Testis (tissue), 5 donors: ENCODE measurements at places on chromosomes 11 and 22.

GRCh38 chr11:61103851-61104423, 1.6 kb downstream of the CD5 start:
- DNase-seq = no peak

- DNase-seq = no peak
These were observed 1.3 kb downstream of the LRP5 start for GRCh38 chr11:68313574-68314202.

DNA sequence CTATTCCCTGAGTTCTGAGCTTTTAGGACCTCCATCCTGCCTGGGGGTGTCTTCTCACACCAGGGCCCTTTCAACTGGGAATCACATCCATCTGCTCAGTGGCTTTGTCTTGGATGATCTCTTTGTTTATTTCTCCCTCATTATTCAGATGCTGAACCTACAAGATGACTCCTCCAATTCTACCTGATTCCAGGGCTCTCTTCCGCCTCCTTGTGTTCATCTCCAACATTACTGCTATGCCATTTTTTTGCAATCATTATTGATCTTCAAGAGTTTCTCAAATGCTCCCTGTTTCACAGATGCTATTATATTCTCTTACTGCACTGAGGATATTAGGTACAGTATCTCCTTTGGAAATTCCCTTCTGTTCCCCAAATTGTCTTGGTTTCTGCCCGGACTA, 307.7 kb downstream of the SHANK2 start:
- DNase-seq = no peak

DNA sequence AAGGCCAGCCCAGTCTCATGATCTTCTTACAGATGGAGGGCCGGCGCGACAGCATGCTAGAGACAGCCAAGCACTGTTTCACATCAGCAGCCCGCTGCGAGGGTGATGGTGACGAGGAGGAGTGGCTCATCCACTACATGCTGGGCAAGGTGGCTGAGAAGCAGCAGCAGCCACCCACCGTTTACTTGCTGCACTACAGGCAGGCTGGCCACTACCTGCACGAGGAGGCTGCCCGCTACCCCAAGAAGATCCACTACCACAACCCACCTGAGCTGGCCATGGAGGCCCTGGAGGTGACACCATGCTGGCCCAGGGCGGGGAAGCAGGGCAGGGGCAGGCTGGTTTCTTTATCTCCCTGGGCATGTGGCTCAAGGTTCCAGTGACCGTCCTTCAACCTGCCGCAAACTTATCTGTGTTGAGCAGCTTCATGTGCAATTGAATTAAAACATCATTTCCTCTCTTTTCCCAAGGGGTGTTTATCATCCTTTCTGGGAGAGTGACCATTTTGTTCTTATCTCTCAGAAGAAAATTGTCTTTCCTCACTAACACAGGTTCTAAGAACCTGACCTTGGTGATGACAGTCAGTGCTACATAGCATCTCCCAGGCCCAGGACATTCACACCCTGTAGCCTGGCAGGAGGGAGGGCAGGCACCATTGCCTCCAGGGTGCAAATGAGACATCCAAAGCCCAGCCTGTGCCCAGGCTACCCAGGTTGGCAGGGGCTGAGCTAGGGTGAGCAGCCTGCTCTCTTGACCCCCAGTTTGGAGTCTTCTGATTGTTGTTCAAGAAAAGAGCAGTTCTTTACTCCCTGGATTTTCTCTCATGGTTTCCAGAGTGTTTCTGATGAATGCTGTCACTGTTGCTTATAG, 80.7 kb downstream of the CABIN1 start:
- DNase-seq = peak; percentile 28

GRCh38 chr11:119453881-119454280, 30.9 kb upstream of the THY1 start:
- no peak for DNase-seq

DNA sequence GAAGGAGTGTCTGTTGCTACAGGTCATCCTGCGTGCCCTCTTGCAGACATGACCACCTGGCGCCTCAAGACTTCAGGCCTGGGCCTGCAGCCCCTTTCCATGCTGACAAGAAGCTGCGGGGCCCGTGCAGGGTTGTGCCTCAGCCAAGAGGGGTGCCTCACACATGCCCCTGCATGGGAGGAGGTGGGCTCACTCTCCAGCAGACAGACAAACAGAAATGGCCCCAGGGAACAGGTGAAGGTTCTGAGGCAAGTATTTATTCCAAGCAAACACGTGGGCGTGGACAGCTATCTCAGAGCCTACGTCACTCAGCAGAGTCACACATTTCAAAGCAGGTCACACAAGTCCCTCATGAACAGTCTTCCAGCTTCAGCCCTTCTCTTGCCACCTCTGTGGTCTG, 5.9 kb upstream of the SYCE3 start:
- DNase-seq = no peak

DNA sequence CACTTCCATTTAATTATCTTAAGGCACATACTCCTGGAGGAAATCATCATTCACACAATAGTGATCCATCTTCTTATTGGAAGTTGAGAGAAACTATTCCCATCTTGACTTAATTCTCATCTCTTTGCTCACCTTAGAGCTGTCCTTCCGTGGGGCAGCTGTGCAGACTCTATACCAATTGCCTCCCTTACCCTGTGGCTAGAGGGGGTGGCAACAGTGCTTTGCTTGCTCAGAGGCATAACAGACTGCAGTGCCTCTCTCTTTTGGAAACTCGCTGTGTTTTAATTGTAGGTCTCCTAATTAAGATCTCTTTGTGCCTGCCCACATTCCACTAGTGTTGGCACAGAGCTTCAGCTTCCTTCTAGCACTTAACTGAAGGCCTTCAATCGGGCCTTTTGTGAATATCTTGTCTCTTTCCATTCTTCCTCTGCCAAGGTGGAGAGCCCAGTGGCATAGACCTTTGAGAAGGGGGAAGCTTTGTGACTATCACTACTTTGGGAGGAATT, 5.5 kb downstream of the KMT2A start:
- DNase-seq = no peak

GRCh38 chr11:132531921-132532320, 1000.4 kb downstream of the OPCML start:
- no peak for DNase-seq

GRCh38 chr11:8706673-8707432, 24.3 kb downstream of the RPL27A start:
- no peak for DNase-seq

GRCh38 chr11:118897721-118898310, 14.1 kb downstream of the CXCR5 start:
- no peak for DNase-seq

DNA sequence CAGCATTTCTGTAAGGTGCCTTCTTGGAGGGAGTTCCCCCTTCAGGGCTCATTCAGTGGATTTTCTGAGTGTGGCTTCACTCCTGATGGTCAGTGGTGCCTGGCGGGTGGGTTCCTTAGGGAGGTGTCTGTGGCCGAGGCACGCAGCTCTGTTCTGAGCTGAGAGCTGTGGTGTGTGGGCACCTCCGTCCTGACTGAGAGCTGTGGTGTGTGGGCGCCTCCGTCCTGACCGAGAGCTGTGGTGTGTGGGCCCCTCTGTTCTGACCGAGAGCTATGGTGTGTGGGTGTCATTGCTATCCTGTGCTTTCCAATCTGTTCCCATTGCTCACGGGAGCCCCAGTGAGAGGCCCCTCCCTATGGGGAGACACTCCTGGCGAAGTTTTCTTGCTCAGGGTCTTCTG, 39.8 kb downstream of the MUC6 start:
- no peak for DNase-seq

- DNase-seq = peak; percentile 19
These were observed 343.5 kb downstream of the TENM4 start for GRCh38 chr11:79097246-79097875.

DNA sequence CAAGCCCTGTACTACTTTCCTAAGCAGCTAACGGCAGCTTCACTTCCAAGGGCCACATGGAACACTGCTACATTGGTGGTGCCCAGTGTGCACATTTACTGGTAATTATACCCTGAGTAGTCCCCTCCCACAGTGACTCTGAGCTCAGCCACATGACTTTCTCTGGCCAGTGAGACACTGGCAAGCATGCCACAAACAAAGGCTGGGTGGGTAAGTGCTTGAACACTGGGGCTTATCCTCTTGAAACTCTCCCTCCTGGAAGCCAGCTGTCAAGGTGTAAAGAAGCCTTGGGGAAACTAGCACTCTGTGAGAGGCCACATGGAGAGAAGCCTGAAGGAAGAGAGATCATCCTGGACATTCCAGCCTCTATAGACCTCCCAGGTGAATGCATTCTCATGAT, 54.4 kb upstream of the DRD2 start:
- no peak for DNase-seq

- DNase-seq = peak; percentile 45
These were observed 53.2 kb downstream of the GRIK4 start for GRCh38 chr11:120564573-120565311.

DNA sequence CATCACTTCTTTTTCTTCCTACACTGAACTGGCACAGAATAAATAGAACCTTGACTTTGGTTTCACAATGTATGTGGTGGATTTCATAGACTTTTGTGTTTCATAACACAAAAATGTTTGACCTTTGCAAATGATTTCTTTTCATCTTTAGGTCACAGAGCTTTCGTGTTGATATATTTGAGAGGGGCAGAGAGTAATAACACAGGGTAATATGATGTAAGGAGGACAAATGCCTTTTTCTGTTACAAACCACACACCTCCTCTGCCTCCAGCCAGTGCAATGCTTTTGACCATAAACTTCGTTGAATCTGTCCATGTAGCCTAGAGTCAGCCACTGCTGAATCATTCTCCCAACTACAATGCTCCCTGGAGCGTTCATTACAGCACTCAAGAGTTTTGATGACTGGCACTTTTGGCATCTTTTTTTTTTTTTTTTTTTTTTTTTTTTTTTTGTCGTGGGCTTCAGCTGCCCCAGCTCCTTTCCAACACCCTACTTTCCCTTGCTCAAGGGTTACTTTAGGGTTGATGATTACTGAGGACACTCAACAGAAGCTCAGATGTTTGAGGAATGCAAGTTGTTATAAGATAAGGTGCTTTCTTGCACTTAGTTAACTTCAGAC, 11.4 kb upstream of the CAT start:
- DNase-seq = no peak

DNA sequence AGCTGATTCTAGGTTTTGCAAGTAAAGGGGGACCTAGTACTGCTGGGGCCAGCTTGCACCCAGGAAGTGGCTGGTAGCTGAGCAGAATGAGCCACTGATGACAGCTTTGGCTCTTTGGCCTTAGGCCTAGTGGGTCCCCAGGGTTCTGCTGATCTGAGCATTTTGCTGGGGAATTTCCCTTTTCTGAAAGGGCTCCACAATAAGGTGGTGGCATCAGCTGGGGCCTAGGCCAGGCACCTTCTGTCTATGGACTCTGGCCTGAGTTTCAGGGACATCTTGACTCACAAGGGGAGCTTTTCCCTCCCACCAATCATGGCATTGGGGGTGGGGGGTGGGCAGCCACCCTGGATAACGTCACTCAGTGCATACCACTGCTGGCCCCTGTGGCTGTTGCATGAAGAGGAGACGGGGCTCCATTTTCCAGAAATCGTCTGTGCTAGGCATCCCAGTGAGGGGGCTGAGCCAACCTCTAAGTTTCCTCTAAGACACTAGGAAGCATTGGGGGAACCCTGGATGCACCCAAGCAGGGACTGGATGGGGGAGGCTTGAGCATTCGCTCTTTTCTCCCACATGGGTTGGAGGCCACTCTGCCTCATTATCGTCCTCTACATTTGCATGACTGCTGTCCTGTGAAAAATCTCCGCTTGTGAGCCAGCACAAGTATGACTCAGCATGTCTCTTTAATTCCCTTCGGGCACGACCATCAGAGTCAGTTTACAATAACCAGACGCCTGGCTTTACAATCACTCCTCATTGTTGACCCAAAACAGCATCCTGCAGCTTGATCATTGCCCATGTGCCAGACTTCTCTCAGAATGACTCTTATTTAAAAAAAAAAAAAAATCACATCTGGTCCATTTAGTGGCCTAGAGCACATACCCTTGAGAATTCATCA, 145.0 kb upstream of the THY1 start:
- DNase-seq = peak; percentile 16

DNA sequence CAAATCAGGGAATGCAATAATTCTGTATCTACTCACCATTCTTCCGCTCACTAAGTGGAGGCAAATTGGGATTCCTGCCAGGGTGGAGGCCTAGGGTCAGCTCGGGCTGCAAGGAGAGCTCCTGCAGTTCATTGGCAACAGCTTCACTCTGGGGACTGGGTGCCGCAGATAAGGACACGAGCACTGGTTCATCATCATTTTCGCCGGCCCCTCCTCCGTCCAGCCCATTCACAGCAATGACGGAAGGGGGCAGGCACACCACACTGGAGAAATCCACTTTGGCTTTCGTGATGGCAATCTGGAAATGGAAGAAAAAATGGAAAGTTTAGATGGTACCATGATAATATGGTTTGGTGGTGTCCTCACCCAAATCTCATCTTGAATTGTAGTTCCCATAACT, 84.4 kb downstream of the MRTFA start:
- peak; percentile 30 for DNase-seq

GRCh38 chr11:103907136-103907535, 129.3 kb upstream of the DDI1 start:
- no peak for DNase-seq

- DNase-seq = no peak
These were observed 252.4 kb downstream of the GRM5 start for GRCh38 chr11:88813233-88813915.

DNA sequence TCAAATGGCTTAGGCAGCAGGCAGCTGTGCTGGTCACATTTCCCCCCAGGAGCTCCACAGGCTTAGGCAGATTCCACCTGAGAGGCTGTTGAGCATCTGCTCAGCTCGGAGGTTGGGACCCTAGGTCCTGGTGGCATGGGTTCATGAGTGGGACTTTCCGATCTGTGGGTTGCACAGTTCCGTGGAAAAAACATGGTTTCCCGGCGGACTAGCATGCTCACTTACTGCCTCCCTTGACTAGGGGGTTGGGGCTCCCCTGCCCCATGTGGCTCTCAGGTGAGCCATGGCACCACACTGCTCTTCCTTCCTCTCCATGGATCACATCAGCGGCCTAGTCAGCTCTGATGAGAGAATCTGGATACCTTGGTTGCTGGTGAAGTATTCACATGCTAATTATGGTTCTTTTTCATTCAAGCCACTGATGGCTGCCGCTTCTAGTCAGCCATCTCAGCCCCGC, 685.1 kb downstream of the METTL15 start:
- DNase-seq = no peak

DNA sequence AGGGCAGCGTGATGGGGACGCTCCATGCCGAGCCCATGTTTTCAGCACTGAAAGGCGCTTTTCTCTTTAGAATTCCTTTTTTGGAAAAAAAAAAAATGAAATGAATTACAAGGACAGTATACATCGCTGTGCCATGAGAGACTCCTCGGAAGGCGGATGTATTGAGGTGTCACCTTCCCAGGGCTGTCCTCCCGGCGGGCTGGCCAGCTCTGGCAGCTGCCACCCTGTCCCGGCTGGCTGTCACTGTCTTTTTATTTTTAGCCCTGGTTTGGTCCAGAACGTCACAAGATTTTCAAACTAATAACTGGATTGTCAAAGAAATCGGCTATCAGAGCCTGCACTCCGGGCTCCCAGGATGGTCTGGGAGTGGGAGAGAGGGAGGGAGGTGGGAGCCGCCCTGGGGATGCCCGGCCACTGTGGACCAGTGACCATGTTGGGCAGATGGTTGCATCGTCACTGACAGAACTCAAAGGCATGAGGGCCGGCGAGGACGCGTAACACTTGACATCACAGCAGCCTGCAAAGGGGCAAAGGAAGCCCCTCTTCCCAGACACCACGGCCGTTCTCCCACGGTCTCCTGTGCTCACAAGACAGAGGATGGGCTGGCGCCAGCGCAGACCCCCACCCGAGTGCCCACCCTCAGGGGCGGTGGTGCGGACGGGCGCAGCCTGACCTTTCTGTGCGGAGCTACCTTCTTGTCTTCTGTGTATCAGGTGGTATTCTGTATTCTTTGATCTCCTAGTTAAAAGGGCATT, 392.9 kb downstream of the TBC1D22A start:
- DNase-seq = no peak
